ENCODE measurements at places on chromosomes 11 and 22.
A peak's percentile ranks its signal among the peaks of the same experiment; 100 is the strongest.

GRCh38 chr22:30488121-30488520, 16.3 kb upstream of the SEC14L3 start:
- DNase-seq: no peak

DNA sequence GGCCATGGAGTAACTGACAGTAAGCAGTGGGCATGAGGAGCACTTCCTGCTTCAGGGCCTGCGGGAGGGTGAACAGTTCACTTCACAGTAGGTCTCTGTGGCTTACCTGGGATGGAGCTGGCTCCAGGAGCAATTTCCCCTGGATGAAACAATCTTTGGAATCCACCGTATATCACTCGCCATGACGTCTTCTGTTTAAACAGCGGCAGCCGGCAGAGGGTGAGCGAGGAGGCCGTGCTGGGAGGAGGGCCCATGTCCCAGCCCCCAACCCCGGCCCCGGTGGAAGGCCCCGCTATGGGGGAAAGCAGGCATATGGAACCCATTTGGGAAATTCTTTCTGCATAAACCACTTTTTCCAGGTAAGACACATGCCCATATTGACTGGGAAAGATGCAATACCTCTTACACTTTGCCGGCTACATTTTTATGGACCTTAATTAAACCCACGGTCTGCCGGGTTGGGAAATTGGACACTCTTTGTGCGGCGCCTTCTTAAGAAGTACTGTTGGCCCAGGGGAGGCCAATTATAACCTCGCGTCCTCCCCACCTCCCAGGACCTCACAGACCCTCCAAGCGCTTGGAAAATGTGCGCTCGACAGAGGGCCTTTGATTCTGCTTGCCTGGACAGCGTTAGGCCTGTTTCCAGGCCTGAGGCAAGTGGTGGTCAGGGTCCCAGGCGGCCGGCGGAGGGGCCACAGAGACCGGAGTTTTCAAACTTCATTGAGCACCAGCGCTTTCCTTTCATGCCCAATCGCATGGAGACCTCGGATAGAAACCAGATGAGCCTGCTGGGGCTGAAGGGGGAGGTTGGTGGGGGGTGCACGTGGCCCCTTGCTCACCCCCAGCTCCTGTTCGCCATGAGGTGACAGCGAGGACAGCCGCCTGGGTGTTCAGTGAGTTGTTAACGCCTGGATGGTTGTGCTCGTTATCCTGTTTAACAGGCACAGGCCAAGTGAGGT, 40.4 kb downstream of the SMIM38 start:
- no peak for DNase-seq

- DNase-seq: no peak
Measured at GRCh38 chr11:70654016-70654415, 255.7 kb downstream of the CTTN start.

DNA sequence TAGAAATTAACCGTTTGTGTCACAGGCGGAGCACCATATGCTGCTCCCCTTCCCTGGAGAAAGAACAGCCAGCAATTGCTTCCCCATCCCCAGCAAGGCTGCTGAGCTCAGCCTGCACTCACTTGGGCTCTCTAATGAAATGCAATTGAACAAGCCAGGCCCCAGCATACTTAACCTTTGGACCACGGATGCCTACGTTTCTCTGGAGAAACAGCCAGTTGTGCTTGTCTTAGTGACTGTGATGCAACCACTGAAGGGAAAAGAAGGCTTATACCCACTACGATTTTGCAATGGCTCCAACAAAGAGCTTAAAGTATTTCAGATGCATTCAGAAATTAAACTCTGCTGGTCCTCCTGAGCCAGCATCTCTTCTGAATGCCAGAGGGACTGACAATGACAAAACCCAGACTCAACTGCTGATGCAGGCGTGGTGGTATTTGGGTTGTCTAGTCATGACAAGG, 51.3 kb upstream of the SESN3 start:
- DNase-seq: peak; percentile 93

GRCh38 chr11:72642043-72642883, 32.0 kb downstream of the PDE2A start:
- peak; percentile 63 for DNase-seq

- no peak for DNase-seq
Measured at GRCh38 chr22:33397381-33397907, 339.3 kb upstream of the SYN3 start.

DNA sequence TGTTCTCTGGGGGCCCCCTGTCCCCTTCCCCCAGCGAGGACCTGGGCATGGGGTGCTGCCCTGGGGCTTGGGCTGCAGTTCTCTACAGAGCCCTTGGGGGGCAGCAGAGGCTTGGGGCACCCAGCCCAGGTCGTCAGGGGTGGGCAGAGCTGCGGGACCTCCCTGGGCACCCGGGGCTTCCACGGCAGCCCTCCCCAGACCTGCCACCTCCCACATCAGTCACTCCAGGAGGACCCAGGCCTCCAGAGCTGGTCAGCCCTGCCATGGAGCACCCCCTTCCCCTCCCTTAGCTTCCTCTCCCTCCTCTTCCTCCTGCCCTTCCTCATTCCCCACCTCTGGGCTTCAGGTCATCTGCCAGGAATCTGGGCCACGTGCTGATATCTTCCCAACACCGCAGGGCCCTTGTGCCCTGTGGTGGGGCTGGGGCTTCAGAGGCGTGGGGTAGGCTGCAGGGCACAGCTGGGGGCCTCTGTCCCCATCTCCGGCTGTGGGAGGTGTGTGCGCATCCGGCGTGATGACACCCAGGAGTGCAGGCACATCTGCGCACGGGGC, 5.8 kb downstream of the TSPAN4 start:
- no peak for DNase-seq

- DNase-seq: no peak
Measured at GRCh38 chr22:49132009-49132408, 695.7 kb downstream of the BRD1 start.

GRCh38 chr11:32079553-32079952, 11.3 kb upstream of the RCN1 start:
- no peak for DNase-seq

- DNase-seq: no peak
Measured at GRCh38 chr11:72824811-72825505, 10.7 kb downstream of the ATG16L2 start.

GRCh38 chr11:65401803-65402248, 15.4 kb downstream of the FRMD8 start:
- no peak for DNase-seq

GRCh38 chr11:68315171-68315920, 3.0 kb downstream of the LRP5 start:
- no peak for DNase-seq

DNA sequence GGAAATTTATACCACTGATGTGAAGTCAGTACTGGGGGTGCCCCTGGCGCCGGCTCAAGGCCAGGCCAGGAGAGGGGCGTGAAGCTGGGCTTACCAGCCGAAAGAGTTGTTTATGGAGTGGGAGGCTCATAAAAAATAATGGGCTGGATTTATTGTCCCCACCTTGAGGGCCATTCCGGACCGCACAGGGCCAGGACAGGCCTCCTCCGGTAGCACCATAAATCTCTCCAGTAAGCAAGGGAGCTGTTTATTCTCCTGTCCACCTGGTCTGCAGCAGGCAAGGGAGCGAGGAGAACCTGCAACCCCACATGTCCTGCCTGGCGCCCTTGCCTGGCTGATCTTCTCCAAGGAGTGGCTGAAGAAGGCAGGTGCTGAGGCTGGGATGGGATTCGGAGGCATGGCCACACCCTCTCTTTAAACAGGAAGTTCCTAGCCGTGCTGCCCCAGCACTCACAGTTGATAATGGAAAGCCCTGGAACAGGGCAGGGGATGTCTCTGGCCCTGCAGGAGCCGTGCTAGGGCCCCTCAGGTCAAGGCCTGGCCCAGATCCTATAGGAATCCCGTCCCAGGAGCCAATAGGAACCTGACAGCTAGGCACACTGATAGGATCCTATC, 65.1 kb downstream of the SCUBE1 start:
- DNase-seq: no peak

DNA sequence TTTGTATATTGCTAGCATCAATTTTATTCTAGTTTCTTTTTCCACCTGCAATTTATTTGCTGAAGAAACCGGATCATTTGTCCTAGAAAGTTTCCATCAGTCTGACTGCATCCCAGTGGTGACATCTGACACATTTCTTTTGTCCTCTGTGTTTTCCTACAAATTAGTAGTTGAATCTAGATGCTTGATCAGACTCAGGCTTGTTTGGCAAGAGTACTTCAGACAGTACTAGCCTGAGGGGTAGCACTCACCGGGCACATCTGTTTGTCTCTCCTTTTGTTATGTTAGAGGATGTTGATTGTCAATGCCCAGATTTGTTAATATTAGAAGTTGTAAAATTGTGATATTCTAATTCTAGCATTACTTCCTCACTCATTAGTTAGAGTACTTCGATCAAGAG, 204.8 kb downstream of the SWAP70 start:
- no peak for DNase-seq

DNA sequence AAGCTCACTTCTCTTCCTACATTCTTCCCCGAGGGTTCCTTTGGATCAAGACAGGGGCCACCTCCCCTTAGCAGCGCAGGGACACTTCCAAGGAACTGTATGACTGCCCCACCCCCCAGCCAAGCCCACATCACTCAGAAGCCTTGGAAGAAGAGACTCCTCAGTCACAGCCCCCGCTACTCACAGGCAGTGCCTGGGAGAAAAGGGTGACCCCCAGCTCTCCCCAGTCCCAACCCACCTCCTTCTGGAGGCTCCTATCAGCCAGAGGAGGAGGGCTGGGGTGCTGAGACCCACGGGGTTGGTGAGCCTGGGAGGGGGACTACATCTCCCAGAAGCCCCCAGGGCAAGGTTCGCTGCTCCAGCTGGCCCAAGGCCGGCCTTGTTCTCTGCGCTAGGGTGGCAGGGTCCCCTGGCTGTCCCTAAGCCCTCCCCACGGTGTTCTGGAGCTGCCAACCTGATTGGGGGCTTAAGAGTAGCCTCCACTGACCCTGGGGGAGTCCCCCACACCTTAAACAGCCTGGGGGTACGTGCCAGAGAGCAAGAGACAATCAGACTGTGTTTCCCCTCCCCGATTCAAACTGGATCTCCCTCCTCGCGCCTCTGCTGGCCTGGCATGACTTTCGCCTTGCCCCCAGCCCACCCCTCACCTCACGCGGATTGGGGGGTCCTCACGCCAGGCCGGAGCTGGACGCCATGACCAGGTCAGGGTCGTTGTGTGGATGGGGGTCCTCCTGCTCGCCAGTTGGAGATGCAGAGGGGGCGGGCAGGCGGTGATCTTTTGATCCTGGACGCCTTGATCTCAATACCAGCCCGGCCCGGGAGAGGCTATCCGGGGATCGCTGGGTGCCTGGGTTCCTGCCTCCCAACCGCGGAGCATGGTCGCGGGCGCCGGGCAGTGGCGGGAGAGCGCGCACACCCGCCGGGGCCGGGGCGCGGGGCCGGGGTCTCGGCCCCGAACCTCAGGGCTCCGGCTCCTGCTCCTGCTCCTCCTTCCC, 838 bp downstream of the BCL9L start:
- peak; percentile 75 for DNase-seq

DNA sequence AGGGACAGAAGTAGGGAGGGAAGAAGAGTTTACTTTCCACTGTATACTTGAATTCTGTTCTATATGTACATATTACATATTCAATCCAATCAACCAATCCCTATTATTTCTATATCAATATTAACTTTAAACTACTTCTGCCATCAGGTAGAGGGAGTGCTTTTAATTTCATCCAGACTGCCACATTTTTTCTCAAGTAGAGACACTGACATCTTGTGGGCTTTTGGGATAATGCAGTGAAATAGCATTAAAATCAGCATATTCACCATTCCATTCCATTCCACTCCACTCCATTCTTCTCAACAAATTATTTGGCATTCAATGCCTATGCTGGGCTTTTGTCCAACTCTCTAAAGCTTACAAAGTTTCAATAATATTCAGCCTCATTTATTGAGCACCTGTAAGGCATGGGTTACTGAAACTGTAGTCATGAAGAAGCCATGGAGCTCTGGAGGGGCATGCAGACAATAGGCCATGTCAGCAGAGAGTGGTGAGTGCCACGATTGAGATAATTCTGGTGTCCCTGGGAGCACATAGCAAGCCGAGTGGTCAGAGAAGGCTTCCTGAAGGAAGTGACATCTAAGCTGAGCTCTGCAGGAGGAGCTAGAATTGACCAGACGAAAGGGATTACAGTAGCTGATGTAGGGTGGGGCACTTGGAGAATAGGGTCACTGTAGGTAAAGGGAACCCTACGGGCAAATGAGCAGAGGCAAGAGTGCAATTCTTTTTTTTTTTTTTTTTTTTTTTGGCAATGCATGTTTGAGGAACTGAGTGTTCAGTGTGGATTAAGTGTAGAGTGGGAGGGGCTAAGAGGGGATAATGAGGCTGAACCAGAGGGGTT, 12.8 kb upstream of the CLPB start:
- no peak for DNase-seq

- DNase-seq: no peak
Measured at GRCh38 chr11:19087658-19088057, 27.1 kb upstream of the MRGPRX2 start.
